Right ventricle myocardium inferior (tissue), 1 donor: ENCODE measurements at places on chromosomes 11 and 22.

- DNase-seq, result no peak
Measured at GRCh38 chr11:107250017-107250416, 207.6 kb downstream of the CWF19L2 start.

DNA sequence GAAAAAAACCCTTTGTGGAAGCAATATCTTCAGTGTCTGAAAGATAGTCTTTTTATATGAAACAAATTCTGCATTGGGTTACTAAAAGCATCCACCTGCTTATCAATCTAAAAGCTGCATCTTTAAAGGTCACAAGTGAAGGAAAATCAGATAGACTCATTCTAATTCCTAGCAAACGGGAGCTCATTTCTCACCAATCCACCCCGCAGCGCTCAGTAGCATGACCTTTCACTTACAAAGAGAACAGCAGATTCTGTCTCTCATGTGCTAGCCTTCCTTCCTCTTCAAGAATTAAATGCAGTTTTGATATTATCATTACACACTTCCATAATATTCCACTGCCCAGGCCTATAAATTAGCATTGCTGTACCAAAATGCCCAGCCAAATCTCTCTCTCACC, 212.9 kb downstream of the CADM1 start:
- no peak for DNase-seq

GRCh38 chr11:62925308-62925707, 4.1 kb upstream of the CHRM1 start:
- no peak for DNase-seq

DNA sequence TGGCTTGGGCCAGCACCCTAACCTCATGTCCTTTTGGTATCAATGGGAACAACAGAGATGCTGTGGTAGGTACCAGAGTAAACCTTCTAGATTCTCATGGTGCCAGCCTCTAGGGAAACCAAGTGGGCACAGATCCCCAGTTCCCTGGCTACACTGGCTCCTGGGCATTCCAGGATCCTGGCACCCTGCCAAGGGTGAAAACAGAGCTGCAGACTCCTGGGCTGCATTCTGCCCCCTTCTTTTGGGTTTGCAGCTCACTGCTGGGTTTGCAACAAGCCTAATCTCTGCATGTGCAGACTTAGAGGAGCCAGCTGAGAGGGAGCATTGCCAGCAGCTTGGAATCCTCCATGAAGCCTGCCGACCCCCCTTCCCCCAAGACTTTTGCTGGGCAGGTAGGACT, 30.6 kb downstream of the PRDM11 start:
- no peak for DNase-seq

- DNase-seq, result no peak
Measured at GRCh38 chr11:15852179-15852578, 504.2 kb downstream of the SOX6 start.
